ENCODE measurements at places on chromosomes 12 and 14.

DNA sequence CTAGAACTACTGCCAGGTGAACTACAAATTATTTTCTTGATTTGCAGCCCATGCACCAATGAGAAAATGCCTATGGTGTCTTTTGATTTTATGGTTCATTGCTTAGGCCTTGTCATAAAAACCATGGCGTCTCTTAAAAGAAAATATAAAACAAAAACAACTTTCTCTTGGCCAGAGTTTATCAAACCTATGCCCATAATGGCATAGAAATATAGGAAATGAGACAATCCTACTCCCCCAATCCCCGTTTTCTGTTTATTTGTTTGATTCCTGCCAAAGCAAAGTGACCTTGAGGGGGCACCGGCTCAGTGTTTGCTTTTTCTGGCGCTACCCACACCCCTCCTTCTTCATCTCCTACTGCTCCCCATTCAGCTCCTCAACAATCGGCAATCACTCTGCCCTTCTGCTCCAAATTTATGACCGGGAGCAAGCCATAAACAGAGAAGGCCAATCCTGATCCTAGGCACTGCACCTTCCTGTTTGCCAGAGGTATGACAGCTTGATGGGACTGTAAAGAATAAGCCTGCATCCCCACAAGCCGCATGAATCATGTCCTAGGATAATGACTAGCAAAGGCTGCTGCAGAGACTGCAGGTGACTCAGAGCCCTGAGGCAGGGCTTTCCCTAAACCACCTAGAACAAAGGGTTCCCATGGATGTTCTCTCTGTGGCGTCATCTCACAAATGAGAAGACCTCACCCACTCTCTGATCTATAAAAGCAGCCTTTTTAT lies 874.9 kb downstream of the NRXN3 start:
- no peak for DNase-seq

DNA sequence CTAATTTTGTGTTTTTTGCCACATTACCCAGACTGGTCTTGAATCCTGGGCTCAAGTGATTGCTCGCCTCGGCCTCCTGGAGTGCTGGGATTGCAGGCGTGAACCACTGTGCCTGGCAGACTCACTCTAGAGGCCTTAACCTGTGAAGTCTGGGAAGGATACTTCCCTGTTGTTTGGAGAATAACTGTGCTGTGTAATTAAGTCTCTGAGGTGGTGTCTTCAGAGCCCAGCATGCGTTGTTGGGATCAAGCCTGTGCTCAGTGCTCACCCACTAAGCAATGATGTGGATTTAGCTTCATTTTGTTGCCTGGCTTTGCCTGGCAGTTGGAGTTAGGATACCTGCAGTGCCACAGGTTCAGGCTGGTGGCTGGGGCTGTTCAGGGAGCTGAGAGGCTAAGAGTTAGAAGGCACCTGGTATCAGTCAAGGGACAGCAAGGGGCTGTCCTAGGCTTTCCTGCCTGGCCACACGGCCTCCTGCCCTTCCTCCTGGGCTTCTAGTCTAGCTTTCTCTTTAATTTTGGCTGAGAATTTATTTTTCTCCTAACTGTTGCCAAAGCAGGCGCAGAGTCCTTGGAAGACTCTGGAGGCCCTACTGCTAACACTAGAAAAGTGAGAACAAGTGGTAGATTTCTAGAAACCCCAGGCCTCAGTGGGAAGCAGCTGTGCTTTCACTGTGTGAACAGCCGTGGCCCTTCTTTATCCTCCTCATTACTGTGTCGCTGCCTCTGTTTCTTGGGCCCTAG lies 38.5 kb downstream of the EP400 start:
- DNase-seq = no peak

DNA sequence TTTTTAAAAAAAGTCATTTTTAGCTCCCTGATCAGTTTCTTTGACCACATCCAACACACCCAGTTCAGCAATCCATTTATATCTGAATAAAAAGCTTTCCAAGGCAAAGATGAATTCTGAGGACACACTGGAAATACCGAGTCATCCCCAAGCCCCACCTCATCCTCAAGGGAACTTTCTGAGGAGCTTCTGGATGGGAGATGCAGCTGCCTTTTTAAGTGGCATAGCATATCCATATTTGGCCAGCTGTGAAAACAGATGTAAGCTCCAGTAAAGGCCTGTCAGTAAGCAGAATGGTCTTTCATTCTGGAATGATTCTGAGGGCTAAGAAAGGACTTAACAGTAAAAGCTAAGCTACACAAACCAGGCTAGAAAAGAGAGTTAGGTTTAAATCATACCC lies 18.4 kb downstream of the ZFYVE1 start:
- no peak for DNase-seq

DNA sequence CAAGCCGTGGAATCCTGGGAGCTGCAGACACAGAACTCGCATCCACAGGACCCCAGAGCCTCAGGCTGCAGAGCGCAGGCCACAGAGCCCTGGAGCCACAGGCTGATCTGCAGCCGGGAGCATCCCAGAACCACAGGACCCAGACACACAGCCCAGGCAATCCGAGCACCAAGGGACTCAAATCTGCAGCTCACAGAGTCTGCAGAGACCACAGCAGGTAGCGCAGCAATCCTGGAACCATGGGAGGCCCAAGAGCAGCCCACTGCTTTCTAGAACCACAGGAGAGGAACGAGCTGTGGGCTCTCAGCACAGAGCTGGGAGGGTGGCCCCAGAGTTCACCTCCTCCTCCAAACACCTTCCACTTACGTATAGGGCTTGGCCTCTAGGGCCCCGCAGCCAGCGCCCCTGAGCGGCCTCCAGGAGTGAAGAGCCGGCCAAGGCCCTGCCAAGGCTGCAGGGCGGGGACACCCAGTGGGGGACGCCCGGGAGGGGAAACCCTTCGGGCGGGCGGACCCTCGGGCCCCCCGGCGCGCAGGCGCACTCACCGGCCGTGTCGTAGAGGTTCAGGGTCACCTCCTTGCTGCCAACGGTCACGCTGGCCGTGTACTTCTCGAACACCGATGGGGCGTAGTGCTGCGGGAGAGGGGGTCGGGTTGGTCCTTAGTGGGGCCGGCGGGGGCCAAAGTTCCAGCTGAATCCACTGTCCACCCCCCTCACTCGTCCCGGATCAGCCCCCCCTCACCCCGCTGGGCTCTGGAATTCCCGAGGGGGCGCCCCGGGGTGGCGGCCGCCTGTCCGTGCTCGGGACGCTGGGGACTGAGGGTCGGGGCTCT lies 665 bp downstream of the RHOF start:
- no peak for DNase-seq

DNA sequence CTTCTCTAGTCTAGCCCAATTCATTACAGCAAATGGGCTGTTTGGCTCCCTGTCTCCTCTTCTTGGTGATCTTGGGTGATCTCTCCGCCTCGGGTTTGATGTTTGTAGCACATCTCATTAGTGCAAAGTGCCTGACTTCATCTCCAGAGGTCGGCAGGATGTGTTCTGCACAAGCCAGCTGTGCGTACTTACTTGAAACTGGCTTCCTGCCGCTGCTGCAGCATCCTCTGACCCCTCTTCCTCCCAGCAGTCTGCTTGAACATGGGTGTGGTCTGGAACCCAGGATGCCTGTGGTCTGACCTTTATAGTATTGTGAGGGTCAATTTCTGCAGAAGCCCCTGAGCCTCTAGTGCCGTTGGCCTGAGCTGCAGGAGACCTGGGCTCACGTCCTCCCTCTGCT lies 99.2 kb downstream of the BEGAIN start:
- DNase-seq = no peak

DNA sequence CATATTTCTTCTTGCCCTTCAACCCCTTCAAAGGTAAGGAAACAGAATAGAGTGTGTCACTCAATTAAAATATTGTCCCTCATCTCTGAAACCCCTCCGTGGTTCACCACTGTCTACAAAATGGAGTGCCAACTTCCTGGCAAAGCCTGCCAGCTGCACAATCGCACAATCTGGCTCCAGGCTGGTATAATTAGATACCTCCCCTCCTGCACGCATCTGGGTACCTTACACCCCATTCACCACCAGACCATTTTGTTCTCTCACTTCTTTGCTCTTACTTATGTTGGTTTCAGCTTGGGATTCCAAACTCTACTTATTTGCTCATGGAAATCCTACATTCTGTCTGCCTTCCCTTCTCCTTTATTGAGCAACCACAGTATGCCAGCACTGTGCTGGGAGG lies 314.9 kb downstream of the NUAK1 start:
- no peak for DNase-seq

DNA sequence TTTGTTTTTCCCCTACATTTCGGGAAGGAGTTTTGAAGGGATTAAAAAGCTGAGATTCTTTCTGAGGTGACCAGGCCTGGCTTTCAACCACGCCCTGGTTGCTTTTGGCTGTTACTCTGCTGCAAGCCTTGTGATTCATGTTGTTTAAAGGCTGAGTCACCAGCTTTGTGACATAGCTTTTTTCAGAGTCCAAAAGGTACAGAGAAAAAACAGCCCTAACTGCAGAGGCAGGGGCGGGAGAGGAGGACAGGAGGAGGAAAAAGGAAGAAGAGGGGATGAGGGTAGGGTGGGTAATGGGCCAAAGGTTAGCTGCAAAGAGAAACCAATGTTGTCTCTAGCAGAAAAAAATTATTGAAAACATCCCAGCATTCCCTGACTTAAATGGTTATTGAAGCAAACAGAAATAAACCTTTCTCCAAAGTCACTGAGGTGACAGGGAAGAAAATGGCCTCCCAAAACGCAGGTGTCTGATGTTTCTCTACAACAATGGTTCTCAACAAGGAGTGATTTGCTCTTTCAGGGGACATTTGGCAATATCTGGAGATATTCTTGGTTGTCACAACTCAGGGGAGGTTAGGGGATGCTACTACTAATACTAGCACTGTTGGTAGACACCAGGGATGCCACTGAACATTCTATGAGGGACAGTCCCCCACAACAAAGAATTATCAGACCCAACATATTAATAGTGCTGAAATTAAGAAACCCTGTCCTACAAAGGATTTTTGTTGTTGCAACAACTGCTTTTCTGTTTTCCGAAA lies 2.1 kb upstream of the UBC start:
- no peak for DNase-seq

GRCh38 chr12:2413999-2414792 lies 361.4 kb downstream of the CACNA1C start:
- DNase-seq = no peak

DNA sequence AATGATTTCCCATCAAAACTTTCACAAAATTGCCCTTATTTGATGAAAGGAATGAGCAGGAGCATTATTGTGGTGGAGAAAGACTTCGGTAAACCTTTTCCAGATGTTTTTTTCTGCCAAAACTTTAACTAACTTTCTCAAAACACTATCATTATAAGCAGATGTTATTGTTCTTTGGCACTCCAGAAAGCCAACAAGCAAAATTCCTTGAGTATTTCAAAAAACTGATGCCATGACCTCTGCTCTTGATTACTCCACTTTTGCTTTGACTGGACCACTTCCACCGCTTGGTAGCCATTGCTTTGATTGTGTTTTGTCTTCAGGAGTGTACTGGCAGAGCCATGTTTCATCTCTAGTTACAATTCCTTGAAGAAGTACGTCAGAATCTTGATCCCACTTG lies 29.7 kb upstream of the RAB21 start:
- DNase-seq = no peak

DNA sequence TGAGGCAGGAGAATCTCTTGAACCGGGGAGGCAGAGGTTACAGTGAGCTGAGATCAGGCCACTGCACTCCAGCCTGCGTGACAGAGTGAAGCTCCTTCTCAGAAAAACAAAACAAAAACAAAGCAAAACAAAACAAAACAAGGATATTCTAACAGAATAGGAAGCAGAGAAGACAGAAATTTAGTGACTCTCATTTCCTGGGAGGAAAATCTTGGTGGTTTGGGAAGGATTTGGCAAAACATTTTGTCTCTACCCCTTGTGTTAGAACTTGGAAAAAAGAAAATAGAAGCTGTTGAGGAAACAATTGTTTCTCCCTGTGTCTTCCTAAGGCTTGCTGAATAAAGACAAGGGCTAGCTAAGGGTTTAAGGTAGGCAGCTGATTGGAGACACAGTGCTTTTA lies 79.7 kb upstream of the PTPRR start:
- no peak for DNase-seq

GRCh38 chr14:84882830-84883229 lies 647.1 kb upstream of the FLRT2 start:
- no peak for DNase-seq

DNA sequence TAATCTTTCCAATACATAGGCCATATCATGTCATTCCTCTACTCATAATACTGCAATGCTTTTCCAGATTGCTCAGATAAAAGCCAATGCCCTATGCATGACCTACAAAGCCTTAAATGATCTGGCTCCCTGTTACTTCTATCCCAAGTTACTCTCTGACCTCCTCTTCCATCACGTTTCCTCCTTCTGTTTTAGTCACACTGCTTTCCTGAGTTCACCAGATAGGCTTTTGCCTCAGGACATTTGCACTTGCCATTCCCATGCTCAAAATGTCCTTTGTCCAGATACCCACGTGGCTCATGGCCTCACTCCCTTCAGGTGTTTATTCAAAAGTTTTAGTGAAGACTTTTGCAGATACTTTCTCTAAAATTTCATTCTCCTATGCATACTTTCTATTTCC lies 138.7 kb upstream of the PRICKLE1 start:
- DNase-seq = no peak

DNA sequence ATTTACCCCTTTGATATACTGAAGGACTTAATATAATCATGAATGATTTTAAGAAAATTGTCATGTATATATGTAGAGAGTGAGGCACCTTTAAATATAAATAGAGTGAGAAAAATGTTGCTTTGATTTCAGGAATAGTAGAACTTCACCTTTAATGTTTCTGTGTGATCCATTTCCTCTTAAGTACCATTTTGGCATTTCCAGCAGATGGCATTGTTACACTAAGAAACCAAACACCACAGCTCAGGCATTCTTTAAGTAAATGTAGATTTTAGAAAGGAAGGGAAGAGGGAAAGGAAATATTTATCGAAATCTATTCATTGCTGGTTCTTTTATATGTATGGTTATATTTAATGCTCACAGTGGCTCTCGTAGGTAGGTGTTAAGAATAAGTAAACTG lies 556.7 kb upstream of the FBXO33 start:
- peak; percentile 60 for DNase-seq

DNA sequence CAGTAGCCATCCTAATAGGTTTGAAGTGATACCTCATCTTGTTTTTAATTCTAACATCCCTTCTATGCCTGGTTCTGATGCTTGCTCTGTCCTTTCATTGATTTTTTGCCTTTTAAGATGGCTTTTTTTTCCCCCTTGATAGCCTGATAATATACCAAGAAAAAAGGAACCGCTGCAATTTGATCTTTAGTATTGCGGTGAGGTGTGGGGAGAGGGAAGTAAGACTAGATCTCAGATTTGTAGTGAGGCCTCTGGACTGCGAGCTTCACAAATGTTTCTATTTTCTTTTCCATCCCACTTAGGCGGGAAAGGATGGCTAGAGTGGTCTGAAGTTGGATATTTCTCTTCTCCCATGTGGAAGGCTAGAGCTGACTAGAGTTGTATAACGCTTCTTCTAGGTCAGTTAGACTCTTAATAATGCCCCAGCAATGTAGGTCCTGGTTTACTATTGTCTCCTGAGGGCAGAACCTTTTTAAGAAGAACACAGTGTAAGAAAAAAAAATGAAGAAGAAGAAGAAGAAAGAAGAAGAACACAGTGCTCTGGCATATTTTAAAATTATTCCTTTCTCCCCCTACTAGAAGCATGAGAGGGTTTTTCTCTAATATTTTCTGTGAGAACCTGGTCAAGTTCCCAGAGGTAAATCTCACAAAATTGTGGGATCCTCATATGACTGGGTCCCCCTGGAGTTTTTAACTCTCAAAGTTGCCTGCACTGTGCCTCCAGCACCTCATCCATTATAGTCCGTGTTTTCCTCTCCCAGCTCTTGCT lies 11.9 kb upstream of the KLRB1 start:
- no peak for DNase-seq
